SHP77 treated with DMSO at 0.1 percent for 48 hours (cell line): ENCODE measurements at places on chromosomes 6 and 20.

- no peak for DNase-seq
Measured at GRCh38 chr6:33634946-33635345, 13.8 kb downstream of the ITPR3 start.

DNA sequence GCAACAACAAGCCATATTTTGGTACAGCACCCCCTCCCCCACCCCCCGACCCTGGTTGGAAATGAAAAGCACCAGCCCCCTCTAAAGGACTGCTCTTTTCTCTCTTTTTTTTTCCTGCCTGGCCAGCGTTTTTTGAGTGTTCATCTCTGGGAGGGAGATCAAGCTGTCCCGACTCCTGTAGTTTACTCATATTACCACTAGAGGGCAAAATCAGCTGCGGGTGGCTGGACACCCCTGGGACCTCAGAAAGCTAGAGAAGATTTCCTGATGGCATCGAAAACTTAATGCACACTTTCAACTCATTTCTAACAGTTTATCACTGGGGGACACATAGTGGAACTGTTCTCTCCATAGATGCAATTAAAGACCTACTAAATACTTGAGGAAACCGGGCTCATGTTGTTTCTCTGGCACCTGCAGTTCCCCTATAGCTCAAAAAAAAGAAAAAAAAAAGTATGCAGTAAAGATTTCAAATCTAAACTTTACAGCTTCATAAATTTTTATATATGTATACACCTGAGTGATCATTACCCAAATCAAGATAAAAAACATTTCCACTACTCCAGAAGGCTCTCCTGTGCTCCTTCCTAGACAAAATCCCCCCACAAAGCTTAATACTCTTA, 24.4 kb downstream of the CNBD2 start:
- DNase-seq: no peak

- DNase-seq: no peak
Measured at GRCh38 chr6:142942238-142942637, 2.7 kb downstream of the HIVEP2 start.

- no peak for DNase-seq
Measured at GRCh38 chr6:111533087-111533784, 50.2 kb upstream of the REV3L start.

DNA sequence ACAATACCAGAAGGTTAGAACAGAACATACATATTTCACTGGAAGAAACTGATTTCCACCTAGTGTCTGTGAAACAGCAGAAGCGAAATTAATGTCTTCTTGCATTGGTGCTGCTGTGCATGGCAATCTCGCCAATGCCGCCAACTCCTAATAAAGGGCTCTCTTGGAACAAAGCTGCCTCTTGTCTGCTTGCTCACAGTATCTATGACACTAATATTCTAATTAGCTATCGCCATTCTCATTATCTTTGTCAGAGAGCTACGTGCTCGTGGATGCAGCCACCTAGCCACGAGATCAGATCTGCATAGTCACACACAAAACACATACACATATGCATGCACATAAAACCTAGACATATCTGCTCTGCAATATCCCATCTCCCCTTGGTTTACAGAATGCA, 145.9 kb upstream of the OLIG3 start:
- no peak for DNase-seq

GRCh38 chr20:41507851-41508250, 110.3 kb downstream of the CHD6 start:
- DNase-seq: no peak

- no peak for DNase-seq
Measured at GRCh38 chr6:11761744-11762620, 16.6 kb downstream of the ADTRP start.

DNA sequence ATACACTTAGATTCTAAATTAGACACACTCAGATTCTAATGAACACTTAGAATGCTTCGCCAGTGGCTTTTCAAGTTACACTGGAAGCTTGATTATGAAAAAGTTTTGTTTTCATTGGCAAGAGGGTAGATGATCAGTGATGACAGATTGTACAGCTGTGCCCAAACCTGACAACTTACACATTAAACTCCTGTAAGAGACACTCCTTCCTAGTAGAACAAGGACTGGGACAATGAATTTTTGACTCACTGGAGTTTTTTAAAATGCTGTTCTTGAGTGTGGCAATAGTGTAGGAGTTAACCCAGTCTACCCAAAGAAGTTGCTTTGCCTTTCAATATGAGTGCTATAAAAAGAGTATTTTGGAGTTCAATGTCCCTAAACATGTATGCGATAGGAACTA, 140.8 kb downstream of the SLC16A10 start:
- DNase-seq: no peak

GRCh38 chr20:37316116-37316774, 26.8 kb downstream of the MANBAL start:
- DNase-seq: no peak

DNA sequence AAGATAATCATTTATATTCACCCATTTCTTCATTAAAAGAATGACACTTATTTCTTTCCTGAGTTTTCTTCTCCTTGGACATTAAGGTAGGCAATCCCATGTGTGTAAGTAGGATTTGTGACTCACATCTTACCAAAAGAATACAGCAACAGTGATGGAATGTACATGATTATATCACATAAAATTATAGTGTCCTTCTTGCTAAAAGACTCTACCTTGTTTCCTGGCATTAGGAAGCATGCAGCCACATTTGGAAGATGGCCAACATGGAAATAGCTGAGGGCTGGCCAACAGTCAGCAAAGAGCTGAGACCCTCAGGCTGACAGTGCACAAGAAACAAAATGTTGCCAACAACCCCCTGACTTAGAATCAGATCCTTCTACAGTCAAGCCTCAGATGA, 327.9 kb upstream of the MARCKS start:
- DNase-seq: no peak

GRCh38 chr6:125307964-125308615, 6.3 kb upstream of the HDDC2 start:
- DNase-seq: no peak

DNA sequence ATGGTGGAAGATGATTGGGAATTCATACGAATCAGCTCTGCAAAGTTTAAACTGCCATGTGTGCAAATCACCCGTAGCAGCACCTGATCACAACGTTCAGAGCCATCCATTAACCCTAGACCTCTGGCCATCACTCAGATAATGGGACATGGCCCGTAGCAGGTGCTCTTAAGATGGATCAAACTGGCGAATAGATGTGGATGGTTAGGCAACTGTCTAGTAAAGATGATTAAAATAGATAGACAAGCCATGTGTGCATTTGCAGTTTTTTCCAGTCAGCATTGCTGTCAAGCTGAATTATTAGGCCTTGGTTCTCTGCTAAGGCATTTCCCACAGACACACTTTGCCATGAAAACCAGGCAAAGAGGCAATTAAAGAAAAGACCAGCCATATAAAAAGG, 40.6 kb upstream of the PHACTR1 start:
- no peak for DNase-seq

- no peak for DNase-seq
Measured at GRCh38 chr6:45438849-45439406, 61.2 kb upstream of the SUPT3H start.

DNA sequence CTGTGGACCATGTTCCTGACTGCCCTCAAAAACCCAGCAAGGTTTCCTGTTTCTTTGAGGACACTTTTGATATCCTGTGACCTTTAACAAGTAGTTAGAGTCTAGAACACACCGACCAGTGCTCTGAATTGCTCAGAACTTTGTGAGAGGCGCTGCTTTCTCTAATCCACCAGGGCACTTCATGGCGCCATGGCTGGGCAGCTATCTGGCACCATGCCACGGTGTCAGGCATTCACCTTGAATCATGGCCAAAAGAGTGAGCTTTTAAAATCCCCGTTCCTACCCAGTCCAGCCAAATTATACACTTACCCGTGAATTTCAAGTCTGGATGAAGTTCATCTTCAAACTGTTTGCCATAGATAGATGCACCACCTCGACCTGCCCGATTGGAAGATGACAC, 17.0 kb upstream of the CPNE5 start:
- DNase-seq: no peak

DNA sequence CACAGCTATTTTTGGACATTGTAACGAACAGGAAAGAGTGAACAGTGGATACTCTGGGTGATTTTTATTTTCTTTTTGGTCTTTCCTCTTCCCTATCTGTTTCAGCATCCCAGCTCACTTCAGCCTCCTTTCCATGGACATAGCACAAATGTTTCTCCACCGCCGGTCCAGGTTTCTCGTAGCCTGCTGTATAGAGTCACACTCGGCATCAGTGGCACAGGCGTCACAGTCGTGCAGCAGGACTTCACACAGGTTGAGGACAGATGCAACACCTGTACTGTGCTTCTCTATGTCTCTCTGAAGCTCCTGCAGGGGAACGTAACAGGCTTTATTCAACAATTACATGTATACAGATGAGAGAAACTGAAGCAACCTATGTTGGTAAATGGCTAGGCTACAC, 348.3 kb downstream of the ESR1 start:
- DNase-seq: no peak

DNA sequence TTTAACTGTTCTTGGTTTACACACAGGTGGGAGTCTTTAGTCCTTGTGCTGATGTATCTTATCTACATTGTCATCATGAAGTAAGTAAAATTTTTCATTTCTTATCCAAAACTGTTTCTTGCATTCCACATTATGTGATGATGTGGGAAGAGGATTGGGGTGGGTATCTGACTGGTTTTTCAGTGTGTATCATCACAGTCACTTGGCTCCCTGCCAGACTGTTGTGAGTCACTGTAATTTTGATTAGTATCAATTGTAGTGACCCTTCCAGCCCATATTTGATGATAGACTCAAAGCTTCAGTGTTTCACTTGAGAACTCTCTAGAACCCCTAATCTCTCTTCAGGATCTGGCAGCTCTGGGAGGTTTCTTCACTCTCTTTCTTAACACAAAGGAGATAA, 84.5 kb upstream of the RIN2 start:
- DNase-seq: no peak

DNA sequence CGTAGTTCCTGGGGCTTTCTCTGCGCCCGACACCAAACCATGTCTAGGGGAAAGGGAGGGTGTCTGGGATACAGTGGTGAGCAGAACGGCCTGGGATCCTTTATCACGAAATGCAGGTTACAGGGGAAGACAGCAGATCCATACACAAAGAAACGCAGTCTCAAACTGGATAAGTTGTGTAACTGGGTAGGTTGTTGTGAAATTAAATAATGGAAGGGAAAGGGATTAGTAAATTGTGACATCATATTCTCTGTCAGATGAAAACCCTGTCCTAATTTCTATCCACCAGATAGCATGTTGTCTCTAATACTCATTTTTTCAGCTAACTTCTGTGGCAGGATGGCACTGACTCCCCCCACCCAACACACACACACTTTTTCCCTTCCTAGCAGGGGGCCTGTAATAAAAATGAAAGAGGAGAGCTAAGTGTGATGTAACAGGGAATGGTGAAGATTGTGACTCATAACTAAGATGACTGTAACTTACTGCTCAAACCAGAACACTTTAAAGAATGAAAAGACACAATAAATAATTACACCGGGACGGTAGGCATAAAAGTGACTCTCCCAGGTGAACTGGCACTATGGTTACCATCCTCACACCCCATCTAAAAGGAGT, 769 bp upstream of the TRPC4AP start:
- no peak for DNase-seq

DNA sequence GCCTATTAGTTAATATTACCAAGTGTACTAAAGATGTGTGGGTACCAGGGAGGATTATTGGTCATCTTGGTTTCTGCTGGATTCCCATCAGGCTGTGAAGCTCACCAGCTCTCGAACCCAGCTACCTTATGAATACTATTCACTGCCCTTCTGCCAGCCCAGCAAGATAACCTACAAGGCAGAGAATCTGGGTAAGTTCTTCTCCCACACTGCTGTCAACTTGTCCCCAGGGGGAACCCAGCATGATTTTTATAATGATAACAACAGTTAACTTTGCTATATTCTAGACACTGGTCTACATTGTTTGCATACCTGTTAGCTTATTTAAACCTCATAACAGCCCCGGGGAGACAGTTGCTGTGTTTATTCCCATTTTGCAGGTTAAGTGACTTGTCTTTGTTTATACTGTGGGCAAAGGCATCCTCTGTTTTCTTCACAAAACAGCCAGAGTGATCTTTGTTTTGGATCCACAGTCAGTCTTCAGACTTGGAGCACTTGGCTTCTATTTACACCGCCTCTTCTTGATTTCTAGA, 26.5 kb downstream of the TM9SF4 start:
- no peak for DNase-seq

GRCh38 chr6:29680904-29681303, at the start of gene ZFP57:
TSS of gene ZFP57 (minus strand) at chr6:29681152. CDS start at chr6:29677003, 4,149 bp downstream.
- no peak for DNase-seq

DNA sequence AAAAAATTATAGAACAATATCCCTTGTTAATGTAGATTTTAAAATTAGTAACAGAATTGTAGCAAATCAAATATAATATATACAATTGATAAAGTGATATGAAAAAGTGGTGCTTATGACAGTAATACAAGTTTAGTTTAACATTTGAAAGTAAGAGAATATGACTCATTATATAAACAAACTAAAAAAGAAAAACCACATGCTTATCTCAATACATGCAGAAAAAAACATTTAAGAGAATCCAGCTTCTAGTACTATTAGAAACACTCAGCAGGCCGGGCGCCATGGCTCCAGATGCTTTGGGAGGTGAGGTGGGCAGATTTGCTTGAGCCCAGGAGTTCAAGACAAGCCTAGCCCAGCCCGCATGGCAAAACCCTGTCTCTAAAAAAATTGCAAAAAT, 60.7 kb upstream of the LAMA2 start:
- no peak for DNase-seq

DNA sequence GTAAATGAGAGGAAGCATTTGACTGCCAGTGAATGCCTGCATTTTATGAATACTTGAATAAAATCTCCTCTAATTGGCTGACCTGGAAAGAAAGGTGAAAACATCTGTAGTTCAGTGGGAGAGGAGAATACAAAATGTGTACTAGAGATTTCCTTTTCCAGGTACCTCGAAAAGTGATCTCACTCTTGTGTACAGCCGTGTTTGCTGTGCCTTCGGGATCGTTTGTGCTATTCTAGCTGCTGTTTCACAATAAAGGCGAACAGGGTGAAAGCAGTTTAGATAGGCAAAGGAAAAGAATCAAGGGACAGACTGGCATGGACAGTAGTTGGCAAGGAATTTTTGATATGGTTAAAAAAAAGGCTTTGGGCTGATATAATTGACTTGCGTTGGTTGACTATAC, 112.3 kb downstream of the ARID1B start:
- no peak for DNase-seq

- DNase-seq: no peak
Measured at GRCh38 chr6:42417641-42418112, 34.0 kb downstream of the TRERF1 start.

- no peak for DNase-seq
Measured at GRCh38 chr20:20409331-20409730, 41.4 kb downstream of the INSM1 start.

GRCh38 chr6:33692760-33693158, 18.7 kb downstream of the UQCC2 start:
- no peak for DNase-seq

- DNase-seq: no peak
Measured at GRCh38 chr6:53498649-53499048, 46.3 kb downstream of the GCLC start.

GRCh38 chr6:135104199-135104598, 49.6 kb upstream of the HBS1L start:
- DNase-seq: no peak

DNA sequence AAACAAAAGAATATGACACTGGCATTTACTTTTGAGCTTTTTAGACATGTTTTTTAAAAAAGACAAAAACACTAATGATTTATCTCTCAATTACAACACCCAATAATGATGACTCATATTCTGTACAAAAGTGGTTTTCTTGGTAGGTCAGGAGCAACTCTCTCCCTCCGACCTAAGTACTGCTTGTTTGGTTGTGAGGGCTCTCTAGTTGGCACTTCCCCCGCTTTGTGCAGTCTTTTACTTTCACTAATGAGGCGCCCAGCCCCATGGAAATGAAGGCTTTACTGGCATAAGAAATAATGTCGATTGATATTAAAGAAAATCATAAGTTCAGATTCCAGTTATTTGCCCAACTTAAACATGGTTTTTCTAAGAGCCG, 1.3 kb downstream of the KPNA5 start:
- DNase-seq: no peak
